Transverse colon (tissue), 4 donors: ENCODE measurements at places on chromosomes 4 and X. TPM values are rescaled to one million over a fixed set of nuclear protein-coding genes. Genes with fewer than 3 reads are reported as not detected.

The SLC16A2 gene
- total RNA-seq: 16.8 TPM

The RPL9 gene
- total RNA-seq: 2,811 TPM

- H3K27me3 ChIP-seq: no peaks in the 10 kb centered on the region
- H3K27ac ChIP-seq: no peak overlapping the region
- no peaks in the 10 kb centered on the region for H3K4me1 ChIP-seq
- H3K36me3 ChIP-seq: no peaks in the 10 kb centered on the region
- no peak overlapping the region for H3K4me3 ChIP-seq
These were observed 12.4 kb downstream of the DDX53 start for GRCh38 chrX:23012162-23012561.

DNA sequence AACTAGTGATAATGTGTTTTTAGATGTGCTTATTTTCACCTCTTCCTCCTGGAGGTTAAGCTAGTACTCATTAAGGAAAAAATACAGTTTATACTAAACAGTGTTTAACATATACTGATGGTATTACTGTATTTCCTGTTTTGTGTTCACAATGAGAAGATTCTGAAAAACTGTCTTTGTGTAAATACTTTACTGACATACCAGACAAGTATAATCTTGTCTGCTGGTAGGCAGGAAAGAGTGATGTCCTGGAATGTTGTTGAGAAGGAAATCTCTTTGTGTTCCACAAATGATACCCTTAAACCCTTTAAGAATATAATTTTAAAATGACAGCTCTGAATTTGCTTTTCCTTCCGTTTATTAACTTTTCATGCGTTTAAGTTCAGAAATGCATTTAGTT is 205.5 kb upstream of the NUDT6 start:
- H3K4me3 ChIP-seq: no peak overlapping the region
- H3K4me1 ChIP-seq: peaks cover 2% of the 10 kb centered on the region
- no peaks in the 10 kb centered on the region for H3K36me3 ChIP-seq
- DNase-seq: no peak
- H3K27ac ChIP-seq: no peak overlapping the region

DNA sequence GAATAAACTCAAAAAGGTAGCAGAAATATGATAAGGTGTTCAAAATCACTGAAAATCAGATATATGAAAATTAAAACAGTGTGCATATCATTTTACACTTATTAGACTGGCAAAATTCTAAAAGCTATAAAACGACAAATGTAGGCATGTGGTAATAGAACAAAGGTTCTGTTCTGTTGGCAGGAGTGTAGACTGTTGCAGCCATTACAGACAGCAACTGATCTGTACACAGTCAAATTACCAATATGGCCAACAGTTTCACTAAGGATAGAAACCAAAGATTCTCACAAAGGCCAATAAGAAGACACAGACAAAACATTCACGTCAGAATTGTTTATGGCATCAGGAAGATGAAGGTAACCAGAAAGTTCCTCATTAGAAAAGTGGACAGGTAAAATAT is 112.8 kb upstream of the PLS3 start:
- no peaks in the 10 kb centered on the region for H3K36me3 ChIP-seq
- no peak overlapping the region for H3K27ac ChIP-seq
- H3K4me1 ChIP-seq: no peaks in the 10 kb centered on the region
- no peak for DNase-seq
- no peak overlapping the region for H3K4me3 ChIP-seq

GRCh38 chrX:24203072-24203808 is 53.7 kb downstream of the ZFX start:
- no peaks in the 10 kb centered on the region for H3K36me3 ChIP-seq
- no peaks in the 10 kb centered on the region for H3K4me1 ChIP-seq
- no peak overlapping the region for H3K27ac ChIP-seq
- no peak overlapping the region for H3K4me3 ChIP-seq
- no peak for DNase-seq
- H3K27me3 ChIP-seq: no peaks in the 10 kb centered on the region

- no peaks in the 10 kb centered on the region for H3K4me1 ChIP-seq
- no peaks in the 10 kb centered on the region for H3K36me3 ChIP-seq
- no peak overlapping the region for H3K27ac ChIP-seq
- H3K27me3 ChIP-seq: no peaks in the 10 kb centered on the region
- DNase-seq: no peak
These were observed 6.4 kb downstream of the BMX start for GRCh38 chrX:15507005-15507404.

The LONRF3 gene
- total RNA-seq: 27.3 TPM

DNA sequence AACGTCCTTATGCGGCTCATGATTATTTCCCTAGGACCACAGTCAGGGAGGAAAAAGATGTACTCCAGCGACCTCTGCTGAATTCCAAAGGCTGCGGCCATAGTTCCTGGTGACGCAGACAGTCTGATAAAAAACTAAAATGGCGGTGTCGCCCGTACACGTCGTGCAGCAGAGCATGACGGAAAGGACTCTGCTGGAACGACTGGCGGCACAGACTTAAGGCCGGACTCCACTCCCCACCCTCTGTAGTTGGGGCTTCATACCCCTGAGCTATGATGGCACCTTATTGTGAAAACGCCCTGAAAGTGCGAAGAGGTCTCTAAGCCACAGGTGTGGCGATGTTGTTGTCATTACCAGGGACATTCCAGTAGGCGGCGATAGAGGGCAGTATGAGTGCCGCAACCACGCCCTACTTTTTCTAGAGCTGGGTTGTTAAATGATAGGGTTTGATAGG is 90.0 kb upstream of the EDA2R start:
- DNase-seq: peak; percentile 54
- no peaks in the 10 kb centered on the region for H3K36me3 ChIP-seq
- no peaks in the 10 kb centered on the region for H3K27me3 ChIP-seq
- no peak overlapping the region for H3K4me3 ChIP-seq

The ARHGAP36 gene
- not detected for total RNA-seq

GRCh38 chr4:147860960-147861359 is 129.1 kb downstream of the ARHGAP10 start:
- H3K27ac ChIP-seq: peak overlapping the region; percentile 50
- no peaks in the 10 kb centered on the region for H3K27me3 ChIP-seq
- DNase-seq: no peak
- no peaks in the 10 kb centered on the region for H3K36me3 ChIP-seq
- no peak overlapping the region for H3K4me3 ChIP-seq
- H3K4me1 ChIP-seq: no peaks in the 10 kb centered on the region

DNA sequence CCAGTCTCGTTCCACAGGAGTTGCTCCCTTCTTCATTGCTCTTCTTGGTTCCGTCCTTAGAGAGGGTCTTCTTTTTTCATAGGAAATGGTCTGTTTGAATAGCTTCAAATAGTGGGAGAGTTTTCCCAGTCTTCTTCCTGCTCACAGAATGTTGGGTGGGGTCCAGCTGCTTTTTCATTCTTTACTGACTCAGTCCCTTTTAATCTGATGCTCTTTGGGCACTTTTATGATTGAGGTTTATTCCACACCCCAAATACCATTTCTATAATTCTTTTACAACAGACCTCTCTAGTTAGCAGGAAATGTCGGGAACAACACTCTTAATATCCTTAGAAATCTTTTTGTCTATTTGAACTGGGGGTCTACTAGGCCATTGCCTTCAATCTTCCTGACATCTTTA is 239.5 kb downstream of the PRDM5 start:
- H3K27me3 ChIP-seq: no peaks in the 10 kb centered on the region
- H3K36me3 ChIP-seq: no peaks in the 10 kb centered on the region
- DNase-seq: no peak
- H3K4me1 ChIP-seq: no peaks in the 10 kb centered on the region
- no peak overlapping the region for H3K4me3 ChIP-seq
- H3K27ac ChIP-seq: no peak overlapping the region

DNA sequence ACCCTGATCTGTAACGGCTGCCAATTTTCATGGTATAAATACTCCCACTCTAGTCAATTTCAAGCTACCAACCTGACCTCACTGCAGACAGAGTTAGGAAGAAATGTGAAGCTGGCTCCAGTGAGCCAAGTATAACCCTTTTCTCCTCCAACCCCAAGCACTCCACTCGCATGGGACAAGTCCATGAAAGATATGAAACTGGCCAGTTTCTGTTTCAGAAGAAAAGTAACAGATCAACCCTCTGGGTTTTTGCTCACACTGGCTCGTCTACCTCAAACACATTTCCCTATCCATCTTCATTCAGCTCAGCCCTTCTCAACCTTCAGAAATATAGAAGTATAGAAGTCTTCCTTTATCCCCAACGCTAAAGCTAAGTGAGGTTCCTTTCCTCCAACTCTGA is 82.4 kb upstream of the NDP start:
- H3K36me3 ChIP-seq: no peaks in the 10 kb centered on the region
- no peak overlapping the region for H3K4me3 ChIP-seq
- no peaks in the 10 kb centered on the region for H3K4me1 ChIP-seq
- no peak for DNase-seq
- H3K27ac ChIP-seq: no peak overlapping the region
- no peaks in the 10 kb centered on the region for H3K27me3 ChIP-seq

DNA sequence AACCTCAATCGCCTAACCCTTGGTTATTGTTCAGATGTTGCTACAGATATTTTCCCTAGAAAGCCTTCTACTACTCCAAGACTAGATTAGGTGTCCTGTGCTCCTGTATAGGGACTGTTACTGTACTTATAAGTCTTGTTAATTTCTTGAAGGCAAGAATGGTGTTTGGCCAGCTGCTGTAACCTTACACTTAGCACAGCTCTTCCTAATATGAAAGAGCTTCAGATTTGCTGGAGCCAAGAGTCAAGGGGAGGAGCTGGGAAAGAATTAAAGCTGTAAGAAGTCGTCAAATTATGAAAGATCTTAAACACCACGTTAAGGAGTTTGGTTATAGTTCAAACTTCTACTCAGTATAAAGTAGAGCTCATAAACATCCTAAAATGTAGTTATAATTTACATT is 245.9 kb upstream of the TLL1 start:
- no peaks in the 10 kb centered on the region for H3K27me3 ChIP-seq
- H3K27ac ChIP-seq: no peak overlapping the region
- H3K4me1 ChIP-seq: no peaks in the 10 kb centered on the region

DNA sequence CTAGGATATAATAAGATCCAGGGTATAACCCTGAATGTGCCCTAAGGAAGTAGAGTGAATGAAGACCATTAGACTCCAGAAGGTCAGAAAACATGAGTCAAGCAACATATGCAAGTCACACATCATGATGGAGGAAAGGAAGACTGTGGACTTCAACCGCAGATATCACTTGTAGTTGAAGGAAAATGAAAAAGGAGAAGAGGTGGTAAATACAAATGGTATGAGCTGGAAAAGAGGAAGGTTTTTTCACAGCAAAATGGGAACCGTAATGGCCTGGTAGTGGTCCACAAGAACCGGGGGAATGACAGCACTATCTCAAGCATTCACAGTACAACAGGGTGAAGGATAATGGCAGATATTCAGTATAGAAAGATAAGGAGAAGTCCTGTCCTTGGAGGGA is 5.2 kb upstream of the SCFD2 start:
- H3K36me3 ChIP-seq: no peaks in the 10 kb centered on the region
- no peak for DNase-seq
- no peaks in the 10 kb centered on the region for H3K27me3 ChIP-seq

DNA sequence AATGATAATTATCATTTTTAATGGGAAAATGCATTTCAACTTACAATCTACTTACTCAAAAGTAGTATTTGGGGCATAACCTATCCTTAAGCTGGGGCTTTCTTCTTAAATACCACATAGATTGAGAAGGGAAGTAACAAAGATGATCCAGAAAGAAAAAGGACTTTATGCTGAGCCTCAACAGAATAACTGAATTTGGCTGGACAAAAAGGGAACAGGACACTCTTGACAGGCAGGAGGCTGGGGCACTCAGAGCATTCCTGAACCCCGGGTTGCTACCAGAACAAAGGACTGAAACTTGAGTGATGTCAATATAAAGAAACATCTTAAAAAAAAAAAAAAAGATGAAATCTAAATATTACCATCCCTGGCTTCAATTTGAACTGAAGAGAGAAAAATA is 23.9 kb downstream of the RELL1 start:
- peaks cover 47% of the 10 kb centered on the region for H3K4me1 ChIP-seq
- H3K27ac ChIP-seq: peak overlapping the region; percentile 44
- H3K4me3 ChIP-seq: no peak overlapping the region
- no peaks in the 10 kb centered on the region for H3K36me3 ChIP-seq

- H3K27me3 ChIP-seq: no peaks in the 10 kb centered on the region
- H3K4me3 ChIP-seq: no peak overlapping the region
These were observed 35.5 kb upstream of the GPC3 start for GRCh38 chrX:134020910-134021309.

DNA sequence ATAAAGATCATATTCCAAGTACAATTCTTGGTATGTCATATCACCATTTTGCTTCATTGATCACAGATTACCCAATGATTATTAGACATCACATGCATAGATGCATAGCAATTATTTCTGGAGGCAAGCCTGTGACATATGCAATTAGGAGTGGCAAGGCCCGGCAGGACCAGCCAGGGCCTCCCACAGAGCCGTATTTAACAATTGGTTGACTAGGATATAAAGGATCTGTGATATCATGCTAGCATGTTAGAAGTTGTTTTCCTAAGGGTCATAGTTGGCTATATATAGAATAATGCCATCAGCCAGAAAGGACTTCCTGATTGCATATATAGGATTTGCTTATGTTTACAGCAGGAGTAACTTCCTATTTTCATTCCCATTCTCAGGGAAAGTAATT is 103.5 kb upstream of the OTUD4 start:
- H3K27ac ChIP-seq: no peak overlapping the region
- no peak overlapping the region for H3K4me3 ChIP-seq
- DNase-seq: no peak
- H3K36me3 ChIP-seq: no peaks in the 10 kb centered on the region
- H3K27me3 ChIP-seq: no peaks in the 10 kb centered on the region

DNA sequence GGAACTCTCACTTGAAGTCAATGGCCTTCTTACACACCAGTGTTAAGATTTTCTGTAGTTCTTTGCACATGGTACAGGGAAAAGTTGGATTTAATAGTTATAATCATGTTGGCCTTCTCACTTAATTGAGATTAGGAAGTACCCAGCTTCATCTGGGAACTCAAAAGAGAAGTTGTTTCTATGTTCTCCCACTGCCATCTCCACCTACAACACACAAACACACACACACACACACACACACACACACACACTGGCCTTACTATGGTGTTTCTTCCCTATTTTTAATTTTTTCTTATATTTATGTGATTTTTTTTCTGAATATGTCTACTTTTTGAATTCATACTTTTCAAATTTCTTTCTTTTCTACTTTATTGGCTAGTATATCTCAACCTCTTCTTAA is 10.0 kb upstream of the CHIC2 start:
- H3K36me3 ChIP-seq: no peaks in the 10 kb centered on the region
- H3K27me3 ChIP-seq: peaks cover 17% of the 10 kb centered on the region
- no peak overlapping the region for H3K4me3 ChIP-seq
- H3K27ac ChIP-seq: no peak overlapping the region
- no peak for DNase-seq

DNA sequence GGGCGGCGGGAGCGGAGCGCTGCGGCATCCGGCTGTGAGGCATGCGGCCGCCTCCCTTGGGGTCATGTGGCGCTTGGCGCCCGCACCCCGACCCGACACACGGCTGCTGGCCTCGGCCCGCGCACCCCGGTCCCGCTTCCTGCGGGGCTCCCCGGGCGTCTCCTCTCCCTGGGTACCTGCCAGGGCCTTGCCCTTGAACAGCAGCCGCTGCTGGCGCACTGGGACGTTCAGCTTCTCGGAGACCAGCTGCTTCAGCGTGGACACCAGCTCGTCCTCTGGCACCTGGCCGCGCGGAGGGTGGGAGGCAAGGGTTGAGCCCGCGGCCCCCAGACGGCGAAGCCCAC is 391 bp downstream of the UBL4A start:
- peak overlapping the region; percentile 90 for H3K27ac ChIP-seq
- DNase-seq: peak; percentile 43
- peaks cover 8% of the 10 kb centered on the region for H3K4me1 ChIP-seq
- no peaks in the 10 kb centered on the region for H3K36me3 ChIP-seq

GRCh38 chr4:149910604-149911350 is 95.1 kb upstream of the IQCM start:
- no peak overlapping the region for H3K4me3 ChIP-seq
- DNase-seq: peak; percentile 21
- H3K27me3 ChIP-seq: no peaks in the 10 kb centered on the region
- H3K27ac ChIP-seq: peak overlapping the region; percentile 69
- H3K36me3 ChIP-seq: no peaks in the 10 kb centered on the region
- peaks cover 33% of the 10 kb centered on the region for H3K4me1 ChIP-seq

The GAGE12H gene
- total RNA-seq: not detected

The TCEAL2 gene
- 3.0 TPM for total RNA-seq
